ENCODE measurements at places on chromosomes 7 and 10. TPM values are rescaled to one million over a fixed set of nuclear protein-coding genes. Genes with fewer than 3 reads are reported as not detected.

The SORCS1 gene
- total RNA-seq, result 4.9 TPM

The HOXA7 gene
- not detected for total RNA-seq

The ANXA8 gene
- total RNA-seq, result not detected

The EN2 gene
- total RNA-seq, result not detected

The SPDYE2 gene
- total RNA-seq, result not detected

The ADCY1 gene
- 3.0 TPM for total RNA-seq

The PCDH15 gene
- 0.11 TPM for total RNA-seq

The TECTB gene
- not detected for total RNA-seq

The SFRP5 gene
- total RNA-seq, result 1.8 TPM

The SPAM1 gene
- not detected for total RNA-seq

The TSPAN13 gene
- total RNA-seq, result 7.4 TPM

The ACSM6 gene
- total RNA-seq, result not detected

The HKDC1 gene
- total RNA-seq, result not detected

The ZFAND4 gene
- 10.5 TPM for total RNA-seq

The RBP3 gene
- not detected for total RNA-seq

The GRM3 gene
- total RNA-seq, result not detected
